SW 1271 (cell line): ENCODE measurements at places on chromosomes 1 and 21.

GRCh38 chr1:165549973-165550372 lies 6.2 kb downstream of the LRRC52 start:
- no peak for DNase-seq

DNA sequence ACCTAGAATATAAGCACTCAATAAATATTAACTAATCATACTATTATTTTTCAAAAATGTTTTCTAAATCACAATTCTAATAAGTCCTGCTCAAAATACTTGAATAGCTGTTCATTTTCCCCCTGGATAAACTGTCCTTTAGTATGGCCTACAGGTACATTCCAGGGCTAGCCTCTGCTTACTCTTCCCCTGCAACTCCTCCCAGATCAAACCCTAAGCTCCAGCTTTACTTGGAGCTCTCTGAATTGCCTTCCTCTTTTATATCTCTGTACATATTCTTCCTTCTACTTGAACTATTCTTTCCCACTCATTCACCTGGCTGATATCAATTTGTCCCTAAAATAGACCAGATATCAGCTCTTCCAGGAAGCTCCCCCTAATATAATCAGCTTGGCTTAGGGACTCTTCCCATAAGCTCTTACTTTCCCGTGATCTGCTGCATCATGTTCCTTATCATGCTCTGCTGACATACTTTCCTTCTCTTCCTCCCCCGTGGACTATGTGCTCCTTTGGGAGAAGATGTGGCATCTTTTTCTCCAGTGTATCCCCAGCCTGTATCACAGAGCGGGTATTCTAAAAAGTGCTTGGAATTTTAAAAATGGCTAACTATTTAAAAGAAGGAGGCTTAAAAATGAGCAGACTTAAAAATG lies 43.1 kb upstream of the PIGC start:
- no peak for DNase-seq

GRCh38 chr1:53959664-53960250 lies 13.6 kb downstream of the LRRC42 start:
- DNase-seq = no peak

GRCh38 chr21:42189431-42189830 lies 29.5 kb upstream of the ABCG1 start:
- no peak for DNase-seq

DNA sequence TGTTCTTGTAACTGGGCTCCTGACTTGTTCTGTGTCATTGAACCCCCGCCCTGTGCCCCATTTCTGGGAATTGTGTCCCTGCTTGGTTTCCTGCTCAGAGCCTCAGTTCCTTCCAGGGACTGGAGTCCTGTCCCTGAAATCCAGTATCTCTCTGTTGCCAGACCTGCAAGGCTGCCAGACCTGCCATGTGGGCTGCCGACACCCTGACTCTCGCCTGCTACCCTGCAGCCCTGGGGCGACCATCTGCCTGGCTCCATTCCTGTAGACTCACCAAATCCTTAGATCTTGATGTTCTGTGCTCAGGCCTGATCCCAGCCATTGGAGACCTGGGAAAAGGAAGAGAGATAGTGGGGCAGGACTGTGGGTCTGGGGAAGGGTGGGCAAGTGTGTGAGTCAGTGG lies 383.3 kb upstream of the PROX1 start:
- DNase-seq = no peak

GRCh38 chr1:31336687-31337467 lies 36.0 kb downstream of the FABP3 start:
- no peak for DNase-seq

- DNase-seq = no peak
These were observed 147.0 kb upstream of the ERG start for GRCh38 chr21:38645282-38645681.

DNA sequence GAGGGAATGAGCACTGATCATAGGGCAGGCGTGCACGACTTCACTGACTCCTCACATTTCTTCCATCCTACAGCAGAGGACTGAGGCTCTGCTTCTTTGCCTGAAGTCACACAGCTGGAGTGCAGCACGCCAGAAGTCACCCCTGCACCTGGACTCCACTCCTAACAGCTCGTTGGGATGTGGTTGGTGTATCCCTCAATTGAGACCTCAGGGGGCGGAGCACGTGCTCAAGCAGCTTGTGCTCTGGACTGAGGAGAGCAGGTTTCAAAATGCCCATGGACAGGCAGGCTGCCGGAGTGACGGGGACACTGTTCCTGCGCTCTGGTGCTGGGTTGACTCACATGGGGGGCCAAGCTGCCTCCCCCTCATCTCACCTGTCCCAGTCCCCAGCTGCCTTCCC lies 13.9 kb downstream of the CHIT1 start:
- DNase-seq = no peak

DNA sequence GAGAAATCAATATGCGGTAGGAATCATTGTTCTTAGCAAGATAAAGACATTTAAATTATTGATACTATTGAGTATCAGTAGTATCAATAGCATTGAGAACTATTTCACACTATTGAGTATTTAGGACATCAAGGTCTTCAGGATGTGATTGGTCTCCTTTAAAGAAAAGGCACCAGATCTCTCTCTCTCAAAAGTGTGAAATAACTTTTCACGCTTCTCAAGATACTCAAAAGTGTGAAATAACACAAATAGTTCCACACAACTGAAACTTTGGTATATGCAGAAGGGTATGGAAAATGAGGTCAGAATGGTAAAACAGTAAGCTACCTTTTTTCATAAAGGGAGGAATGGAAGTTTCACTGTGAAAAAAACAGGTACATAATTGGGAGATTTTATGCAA lies 6.7 kb upstream of the PYHIN1 start:
- no peak for DNase-seq

DNA sequence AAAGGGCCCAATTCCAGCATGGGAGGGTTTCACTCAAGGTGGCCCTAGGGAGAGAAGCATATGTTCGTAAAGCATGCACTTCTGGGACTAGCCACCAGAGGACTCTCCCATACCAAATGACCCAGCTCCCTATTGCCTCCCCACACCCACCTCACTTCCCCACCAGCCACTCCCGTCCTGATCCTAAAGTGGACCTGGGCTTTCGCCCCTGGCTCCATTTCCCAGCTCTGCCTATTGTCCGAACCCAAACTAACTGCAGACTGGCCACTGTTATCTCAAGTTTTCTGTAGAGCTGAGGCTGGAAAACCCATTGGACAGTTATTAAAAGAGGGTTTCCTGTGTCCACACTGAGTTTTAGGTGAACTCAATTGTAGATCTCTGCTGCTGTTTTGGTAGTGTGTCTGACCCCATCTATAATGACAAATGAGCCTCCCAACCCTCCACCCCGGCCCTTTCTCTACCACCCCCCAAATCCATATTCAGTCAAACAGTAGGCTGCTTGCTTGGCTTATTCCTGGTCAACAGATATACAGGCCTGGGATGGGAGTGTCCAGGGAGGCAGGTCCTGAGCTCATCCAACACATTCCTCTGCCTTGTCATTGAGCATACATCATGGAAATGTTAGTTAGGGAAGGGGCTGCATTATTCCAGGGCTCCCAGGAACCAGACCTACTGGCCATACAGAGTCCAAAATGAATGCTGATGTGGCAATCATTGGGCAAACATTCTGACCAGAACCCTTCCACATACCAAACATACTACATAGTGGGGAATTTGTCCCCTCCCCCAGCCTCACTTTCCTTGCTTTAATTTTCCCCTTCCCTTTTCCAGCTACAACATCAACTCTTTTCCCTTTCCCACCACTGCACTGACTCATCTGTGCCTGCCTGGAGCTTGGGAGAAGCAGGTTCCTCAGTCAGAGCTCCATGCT lies 59.2 kb downstream of the ABCA4 start:
- no peak for DNase-seq
